ENCODE measurements at places on chromosomes 4 and X.

GRCh38 chr4:182478475-182478874 is 235.3 kb downstream of the TENM3 start:
- DNase-seq = peak; percentile 17

DNA sequence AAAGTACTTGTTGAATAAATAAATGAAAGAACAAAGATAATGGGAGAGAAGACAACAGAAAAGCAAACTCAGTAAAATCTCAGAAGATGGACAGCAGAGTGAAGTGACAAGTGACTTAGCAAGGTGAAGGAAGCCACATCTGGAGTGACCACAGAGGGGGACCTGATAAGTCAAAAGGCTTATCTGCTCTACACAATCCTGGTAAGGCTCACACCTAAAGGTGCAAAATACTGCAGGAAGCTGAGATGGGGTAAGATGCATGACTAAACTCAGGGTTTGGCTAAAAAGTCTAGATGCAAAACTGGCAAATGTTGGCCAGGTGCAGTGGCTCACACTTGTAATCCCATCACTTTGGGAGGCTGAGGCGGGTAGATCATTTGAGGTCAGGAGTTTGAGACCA is 22.2 kb downstream of the TRMT2B start:
- no peak for DNase-seq

DNA sequence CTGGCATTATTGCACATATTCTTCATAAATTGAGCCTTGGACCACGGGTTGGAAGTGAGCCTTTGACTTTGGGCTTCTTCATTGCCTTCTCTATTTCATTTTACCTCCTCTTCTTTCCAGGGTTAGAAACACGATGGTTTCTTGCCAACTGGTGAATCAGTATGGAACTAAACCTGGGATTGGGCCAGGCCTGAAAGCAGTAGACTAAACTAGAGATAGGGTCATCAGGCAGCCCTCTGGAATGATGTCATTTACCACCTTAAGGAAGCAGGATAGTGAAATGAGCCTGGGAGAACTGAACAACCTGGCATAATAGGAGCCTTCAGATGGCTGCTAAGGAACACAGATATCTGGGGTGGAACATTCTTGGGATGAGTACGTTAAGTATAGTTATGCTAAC is 67.5 kb upstream of the ATP8A1 start:
- DNase-seq = no peak

DNA sequence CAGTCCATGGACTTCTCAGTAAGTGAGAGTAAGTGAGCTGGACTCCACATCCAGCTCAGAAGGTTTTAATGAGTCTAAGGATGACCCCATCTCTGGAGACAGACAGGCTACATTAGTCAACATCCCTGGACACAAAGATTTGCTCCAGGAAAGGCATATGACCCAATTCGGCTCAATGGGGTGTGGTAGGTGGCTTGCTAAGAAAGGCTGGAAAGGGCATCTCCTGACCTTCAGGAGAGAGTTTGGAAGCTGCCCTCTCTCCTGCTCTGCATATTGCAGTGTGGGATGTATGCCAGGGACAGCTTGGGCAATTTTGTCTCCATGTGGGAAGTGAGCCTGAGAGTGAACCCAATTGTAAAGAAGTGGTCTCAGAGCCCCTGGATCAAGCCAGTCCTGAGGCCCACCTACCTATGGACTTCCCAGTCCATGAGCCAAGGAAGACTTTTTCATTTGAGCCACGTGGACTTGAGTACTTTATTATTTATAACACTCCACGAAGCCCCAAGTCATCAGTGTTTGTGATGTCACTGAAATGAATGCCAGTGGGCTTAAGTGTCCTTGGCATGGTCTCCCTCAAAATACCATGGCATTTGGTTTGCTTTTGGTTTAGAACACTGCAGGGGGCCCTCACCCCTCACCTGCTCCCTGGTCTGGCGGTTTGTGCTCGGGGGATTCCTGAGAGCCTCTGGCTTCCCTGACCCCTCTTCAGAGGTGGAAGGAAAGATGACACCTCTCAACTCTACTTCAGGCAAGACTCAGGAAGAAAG is 10.4 kb upstream of the ABLIM2 start:
- DNase-seq = no peak

DNA sequence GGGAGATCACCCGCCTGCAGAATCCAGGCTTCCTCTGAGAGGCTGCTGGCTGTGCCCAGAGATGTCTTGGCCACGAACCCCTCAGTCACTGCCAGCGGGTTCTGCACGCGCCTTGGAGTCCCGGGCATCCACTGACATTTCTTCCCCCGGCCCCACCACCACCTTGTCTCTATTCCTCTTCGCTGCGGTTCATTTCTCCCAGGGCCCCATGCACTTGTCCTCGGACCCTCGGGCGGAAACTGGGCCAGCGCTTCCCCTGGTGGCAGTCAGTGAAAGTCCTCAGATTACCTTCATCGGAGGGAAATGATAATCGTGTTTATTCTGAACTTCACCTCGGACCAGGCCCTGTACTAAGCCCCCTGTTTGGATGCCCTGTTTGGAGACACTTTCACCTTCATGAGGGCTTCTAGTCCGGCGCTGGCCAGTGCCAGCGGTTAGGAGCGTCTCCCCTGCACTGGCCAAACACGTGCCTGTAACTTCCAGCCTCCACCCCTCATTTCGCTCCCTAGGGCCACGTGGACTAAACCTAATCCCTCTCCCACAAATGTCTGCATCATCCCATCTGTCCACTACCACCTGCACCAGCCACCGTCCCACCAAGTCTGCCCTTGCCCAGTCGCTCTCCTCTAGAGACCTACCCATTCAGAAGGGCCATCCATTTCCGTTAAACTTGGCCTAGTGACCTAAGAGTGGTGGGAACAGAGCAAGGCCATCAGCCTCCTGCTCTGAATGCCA is 82.0 kb downstream of the DCTD start:
- no peak for DNase-seq

DNA sequence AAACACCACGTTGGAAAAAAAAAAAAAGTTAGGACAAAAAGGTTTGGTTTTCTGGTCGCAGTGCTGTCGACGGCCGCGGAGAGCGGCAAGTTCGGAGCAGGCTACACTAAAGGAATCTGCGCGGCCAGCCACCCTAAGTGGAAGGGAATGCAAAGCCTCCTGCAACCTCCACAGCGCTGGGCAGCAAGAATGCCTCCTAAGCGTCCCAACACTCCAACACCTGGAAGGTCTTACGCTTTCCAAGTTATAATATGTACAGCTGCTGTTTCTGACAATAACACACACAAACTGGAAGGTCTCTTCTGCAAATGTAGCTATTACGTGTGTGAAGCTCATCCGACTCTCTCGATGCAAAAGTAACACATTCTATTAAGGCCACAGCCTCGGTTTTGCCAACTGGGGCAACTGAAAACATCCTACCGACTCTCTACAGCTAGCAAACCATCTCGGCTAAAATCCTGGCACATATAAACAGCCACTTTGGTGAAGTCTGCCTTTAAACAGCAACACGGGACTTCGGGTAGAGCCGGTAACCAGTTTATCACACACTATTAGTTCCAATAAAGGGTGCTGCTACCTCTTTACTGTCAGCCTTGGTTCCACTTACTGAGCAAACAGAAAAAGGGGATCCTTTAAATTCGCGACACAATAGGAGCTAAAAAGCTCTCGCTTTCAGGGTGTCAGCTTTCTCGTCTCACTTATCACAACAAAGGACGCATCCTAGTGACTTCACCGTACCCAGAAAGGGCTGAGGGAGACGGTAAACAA is 895 bp downstream of the SMIM14 start:
- peak; percentile 11 for DNase-seq

DNA sequence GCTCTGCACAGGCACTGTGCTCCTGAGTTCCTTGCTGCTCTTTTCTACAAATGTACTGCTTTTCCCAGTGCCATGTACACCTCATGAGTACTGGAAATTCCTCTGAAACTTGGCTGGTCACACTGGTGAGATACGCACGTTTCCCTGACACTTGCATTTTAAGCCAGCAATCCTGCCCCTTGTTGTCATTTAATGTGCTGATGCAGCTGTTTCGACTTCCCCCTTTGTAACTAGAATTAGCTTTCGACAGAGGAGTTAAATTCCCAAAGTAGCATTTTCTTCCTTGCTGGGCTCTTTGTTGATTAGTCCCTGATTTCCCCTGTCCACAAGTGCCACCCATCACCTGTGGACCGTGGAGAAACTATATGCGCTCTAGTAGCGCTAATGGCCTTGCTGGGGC is 77.5 kb downstream of the IQCM start:
- no peak for DNase-seq

- DNase-seq = no peak
Observed at GRCh38 chr4:26441102-26441501, 49.2 kb downstream of the CCKAR start.

DNA sequence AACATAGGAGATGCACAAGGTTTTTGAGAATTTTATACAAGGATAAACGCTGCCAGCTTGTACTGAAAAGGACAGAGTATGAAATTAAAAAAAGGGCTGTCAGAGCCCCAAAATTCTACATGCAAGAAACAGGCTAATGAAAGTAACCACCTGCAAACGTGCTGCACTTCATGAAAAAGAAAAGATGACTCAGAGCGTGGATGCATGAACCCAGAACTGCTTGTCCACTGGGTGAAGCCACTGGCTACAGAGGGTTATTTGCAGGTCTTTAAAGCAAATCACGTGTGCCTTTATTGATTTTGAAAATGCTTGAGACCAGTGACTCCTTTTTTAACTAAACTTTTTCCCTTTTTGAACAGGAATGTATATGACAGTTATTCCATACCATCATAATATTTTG is 25.3 kb upstream of the FRMD7 start:
- no peak for DNase-seq

DNA sequence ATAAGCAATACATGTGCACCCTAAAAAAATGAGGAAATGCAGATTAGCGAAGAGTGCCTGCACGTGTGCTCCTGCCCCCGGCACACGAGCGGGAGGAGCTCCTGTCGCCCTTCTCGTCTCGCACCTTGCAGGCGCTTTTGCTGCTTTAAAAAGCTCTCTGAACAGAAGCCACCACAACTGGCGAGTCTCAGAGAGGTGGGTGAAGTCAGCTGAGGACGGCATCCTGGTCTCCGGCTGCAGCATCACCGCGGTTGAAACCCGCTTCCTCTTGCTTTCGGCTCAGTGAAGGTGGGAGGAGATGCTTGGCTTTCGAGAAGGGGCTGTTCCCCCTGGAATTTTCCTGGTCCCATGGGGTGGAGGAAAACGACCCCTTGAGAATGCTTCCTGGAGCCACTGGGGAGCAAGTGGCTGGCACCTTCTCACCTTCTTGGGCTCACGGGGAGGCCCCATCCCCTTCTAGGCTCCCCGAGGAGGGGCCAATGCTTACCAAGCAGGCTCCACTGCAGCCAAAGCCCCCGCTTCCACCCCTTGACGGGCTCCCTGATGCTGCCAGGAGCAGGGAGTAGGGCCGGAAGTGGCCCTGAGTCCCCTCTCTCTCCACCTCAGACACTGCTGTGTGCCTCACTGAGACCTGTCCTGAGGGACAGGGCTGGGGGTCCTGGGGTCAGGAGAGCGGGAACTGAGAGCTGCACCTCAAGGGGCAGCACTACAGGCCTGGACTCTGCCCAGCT is 29.2 kb upstream of the MXD4 start:
- peak; percentile 85 for DNase-seq

- DNase-seq = no peak
Observed at GRCh38 chr4:73702796-73703287, 37.5 kb upstream of the CXCL8 start.

DNA sequence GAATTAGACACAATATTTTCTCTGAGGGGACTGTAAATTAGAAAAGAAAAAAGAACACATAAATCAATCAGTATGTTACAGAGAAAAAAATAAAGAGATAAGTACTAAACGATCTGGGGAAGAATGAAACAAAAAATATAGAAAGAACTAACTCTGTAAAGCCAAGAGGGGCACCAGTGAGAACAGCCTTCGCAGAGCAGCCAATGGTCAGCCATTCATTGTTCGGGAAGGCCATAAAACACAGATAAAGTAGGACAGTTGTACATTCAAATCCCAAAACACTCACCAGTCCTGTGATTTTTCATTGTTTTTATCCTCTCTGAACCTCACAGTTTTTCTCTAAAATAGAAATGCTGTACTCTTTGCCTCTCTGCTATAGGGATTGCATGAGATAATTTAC is 127.9 kb downstream of the NEK1 start:
- no peak for DNase-seq

DNA sequence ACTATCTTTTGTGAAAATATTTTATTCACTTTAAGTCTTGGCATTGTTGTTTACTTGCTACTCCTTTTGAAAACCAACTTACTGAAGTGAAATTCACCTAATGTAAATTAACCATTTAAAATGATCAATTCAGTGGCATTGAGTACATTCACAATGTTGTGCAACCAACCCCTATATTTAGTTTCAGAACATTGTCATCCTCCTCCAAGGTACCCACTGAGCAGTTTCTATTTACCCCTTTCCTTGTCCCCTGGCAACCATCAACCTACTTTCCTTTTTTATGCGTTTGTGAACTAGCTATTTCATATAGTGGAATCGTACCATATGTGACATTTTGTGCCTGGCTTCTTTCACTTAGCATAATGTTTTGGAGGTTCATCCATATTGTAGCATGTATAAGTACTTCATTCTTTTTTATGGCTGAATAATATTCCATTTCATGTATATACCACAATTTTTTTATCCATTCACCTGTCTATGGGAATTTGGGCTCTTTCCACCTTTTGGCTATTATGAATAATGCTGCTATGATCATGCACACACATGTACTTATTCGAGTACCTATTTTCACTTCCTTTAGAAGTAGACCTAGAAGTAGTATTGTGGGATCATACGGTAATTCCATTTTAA is 85.0 kb downstream of the WWC2 start:
- DNase-seq = no peak

DNA sequence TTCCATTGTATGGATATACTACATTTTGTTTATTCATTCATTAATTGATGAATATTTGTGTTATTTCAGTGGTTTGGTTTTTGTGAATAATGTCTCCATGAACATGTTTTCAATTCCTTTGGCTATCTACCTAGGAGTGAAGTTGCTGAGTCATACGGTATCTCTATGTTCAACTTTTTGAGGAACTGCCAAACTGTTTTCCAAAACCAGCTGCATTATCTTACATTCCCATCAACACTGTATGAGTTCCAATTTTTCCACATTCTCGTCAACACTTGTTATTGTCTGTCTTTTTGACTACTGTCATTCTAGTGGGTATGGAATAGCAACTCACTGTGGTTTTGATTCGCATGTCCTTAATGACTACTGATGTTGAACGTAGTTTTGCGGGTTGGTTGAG is 388.6 kb upstream of the MAGEB2 start:
- DNase-seq = no peak

- no peak for DNase-seq
Observed at GRCh38 chr4:107655289-107655688, 64.7 kb downstream of the PAPSS1 start.

Measured in stimulated activated naive CD4-positive, alpha-beta T cell (primary cell).